Fibroblast of lung (primary cell): ENCODE measurements at places on chromosomes 16 and 17. TPM values are rescaled to one million over a fixed set of nuclear protein-coding genes. Genes with fewer than 3 reads are reported as not detected.

ZNF771 gene
- 8.4 and 10.5 TPM in 2 replicates for total RNA-seq

HBZ gene
- not detected in 2 replicates for total RNA-seq

TOM1L1 gene
- total RNA-seq, result 23.1 and 34.7 TPM in 2 replicates

CYLD gene
- 47.3 and 66.7 TPM in 2 replicates for total RNA-seq

TPSG1 gene
- total RNA-seq, result not detected in 2 replicates

ABCC6 gene
- total RNA-seq, result 2.1 and 6.3 TPM in 2 replicates
